ENCODE measurements at places on chromosomes 7 and 10. TPM values are rescaled to one million over a fixed set of nuclear protein-coding genes. Genes with fewer than 3 reads are reported as not detected.

DNA sequence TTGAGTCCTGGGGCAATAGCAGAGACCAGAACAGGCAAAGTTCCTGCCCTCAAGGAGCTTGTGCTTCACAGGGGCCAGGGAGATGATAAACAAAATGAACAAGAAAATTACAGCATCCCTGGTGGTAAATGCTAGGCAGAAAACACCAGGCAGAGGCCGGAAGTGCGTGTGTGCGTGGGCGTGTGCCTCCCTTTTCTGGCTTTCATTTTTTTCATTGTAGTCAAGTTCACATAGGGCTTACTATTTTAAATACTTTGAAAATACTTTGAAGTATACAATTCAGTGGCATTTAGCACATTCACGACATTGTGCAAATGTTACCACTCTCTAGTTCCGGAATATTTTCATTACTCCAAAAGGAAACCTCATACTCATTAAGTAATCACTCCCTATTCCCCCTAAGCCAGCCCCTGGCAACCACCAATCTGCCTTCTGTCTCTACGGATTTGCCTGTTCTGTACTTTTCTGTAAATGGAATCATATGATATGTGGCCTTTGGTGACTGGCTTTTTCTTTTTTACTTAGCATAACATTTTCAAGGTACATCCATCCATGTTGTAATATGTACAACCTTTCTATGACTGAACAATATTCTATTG, 88.1 kb upstream of the PDCD4 start:
- no peak overlapping the region for H3K27ac ChIP-seq
- no peak overlapping the region for H3K4me3 ChIP-seq
- H3K36me3 ChIP-seq: no peaks in the 10 kb centered on the region
- H3K4me1 ChIP-seq: peaks cover 27% of the 10 kb centered on the region
- no peak for DNase-seq
- peaks cover 4% of the 10 kb centered on the region for H3K27me3 ChIP-seq

The DTX2 gene
- 23.3 TPM for total RNA-seq

- H3K27ac ChIP-seq: no peak overlapping the region
- DNase-seq: no peak
- no peaks in the 10 kb centered on the region for H3K36me3 ChIP-seq
- peaks cover 2% of the 10 kb centered on the region for H3K4me1 ChIP-seq
- H3K4me3 ChIP-seq: no peak overlapping the region
Measured at GRCh38 chr7:28847681-28848080, 110.4 kb downstream of the TRIL start.

- DNase-seq: no peak
- peaks cover 2% of the 10 kb centered on the region for H3K27me3 ChIP-seq
- H3K36me3 ChIP-seq: no peaks in the 10 kb centered on the region
- H3K4me1 ChIP-seq: no peaks in the 10 kb centered on the region
Measured at GRCh38 chr7:116354171-116354545, 143.8 kb downstream of the TES start.

DNA sequence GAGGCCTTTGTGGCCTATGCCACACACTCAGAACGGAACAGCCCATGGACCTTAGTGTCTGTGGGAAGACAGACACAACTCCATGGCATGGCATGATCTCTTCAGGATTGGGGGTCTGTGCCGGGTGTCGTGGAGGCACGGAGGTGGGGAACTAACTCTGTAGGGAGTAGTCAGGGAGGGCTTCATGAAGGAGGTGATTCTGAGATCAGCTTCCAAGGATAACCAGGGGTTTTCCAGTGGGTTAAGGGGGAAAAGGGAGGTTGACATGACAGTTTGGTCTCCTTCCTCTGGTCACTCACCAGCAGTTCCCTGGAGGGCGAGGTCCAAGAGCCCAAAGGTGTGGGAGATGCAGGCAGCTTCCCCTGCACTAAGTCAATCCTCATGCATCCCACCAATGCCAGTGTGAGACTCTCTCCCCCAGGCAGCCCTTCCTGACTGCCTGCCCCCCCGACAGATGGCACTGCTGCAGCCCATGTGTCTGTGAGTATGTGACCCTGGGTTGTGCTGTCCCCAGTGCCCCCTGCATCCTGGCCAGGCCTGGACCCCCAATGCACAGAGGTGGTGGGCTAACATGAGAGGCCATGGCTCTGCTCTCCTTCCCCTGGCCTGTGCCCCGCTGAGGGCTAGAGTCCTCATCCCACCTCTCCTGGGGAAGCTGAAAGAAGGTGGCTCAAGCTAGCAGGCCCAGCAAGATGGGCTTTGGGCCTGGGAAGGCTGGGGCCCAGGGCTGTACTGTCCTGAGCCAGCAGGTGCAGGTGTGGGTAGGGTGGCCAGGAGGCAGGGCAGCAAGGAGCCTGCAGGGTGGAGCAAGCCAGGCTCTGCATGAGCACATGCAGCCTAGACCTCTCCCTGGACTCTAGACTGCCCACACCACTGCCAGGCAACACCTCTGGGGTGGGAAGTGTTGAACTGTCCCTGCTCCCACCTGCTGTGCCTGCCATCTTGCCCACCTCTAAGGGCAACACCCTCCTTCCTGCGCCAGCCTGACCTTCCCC, 39.7 kb downstream of the RASGEF1A start:
- peaks cover 15% of the 10 kb centered on the region for H3K4me1 ChIP-seq
- peak overlapping the region; percentile 48 for H3K27ac ChIP-seq
- H3K27me3 ChIP-seq: peaks cover 24% of the 10 kb centered on the region
- H3K36me3 ChIP-seq: no peaks in the 10 kb centered on the region

The FBXO24 gene
- total RNA-seq: 0.49 TPM

The ADARB2 gene
- total RNA-seq: 20.6 TPM

- H3K4me3 ChIP-seq: no peak overlapping the region
- DNase-seq: no peak
- no peaks in the 10 kb centered on the region for H3K4me1 ChIP-seq
- H3K36me3 ChIP-seq: no peaks in the 10 kb centered on the region
- H3K27me3 ChIP-seq: no peaks in the 10 kb centered on the region
Measured at GRCh38 chr10:121740069-121740468, 141.8 kb upstream of the FGFR2 start.

DNA sequence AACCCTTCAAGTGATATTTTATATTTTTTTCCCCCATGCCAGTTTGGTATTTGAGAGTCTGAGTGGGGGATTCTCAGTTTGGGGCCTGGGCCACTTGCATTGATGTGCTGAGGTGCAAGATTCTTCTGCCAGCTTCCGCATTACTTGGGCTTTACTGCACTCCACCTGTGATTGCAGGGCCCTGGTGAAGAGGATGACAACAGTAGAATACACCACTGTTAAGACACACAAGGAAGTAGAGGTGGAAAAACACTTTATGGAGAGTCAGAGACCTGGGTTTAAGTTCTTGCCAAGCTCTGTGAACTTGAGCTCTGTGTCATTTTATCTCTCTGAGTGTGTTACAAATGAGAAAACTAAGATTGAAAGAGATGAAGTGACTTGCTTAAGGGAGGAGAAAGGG, 209.4 kb downstream of the LRMDA start:
- H3K27me3 ChIP-seq: no peaks in the 10 kb centered on the region
- no peaks in the 10 kb centered on the region for H3K4me1 ChIP-seq
- no peak overlapping the region for H3K27ac ChIP-seq
- H3K36me3 ChIP-seq: no peaks in the 10 kb centered on the region
- no peak overlapping the region for H3K4me3 ChIP-seq
